Stimulated activated CD8-positive, alpha-beta memory T cell treated with anti-CD3 and anti-CD28 coated beads, Interleukin-15, amount 100 ng/mL, for 48 hours (primary cell): ENCODE measurements at places on chromosomes 5 and 9.

GRCh38 chr5:81140441-81140840, 92.7 kb upstream of the CKMT2 start:
- DNase-seq = no peak

- DNase-seq = no peak
Measured at GRCh38 chr9:99226054-99226453, 4.0 kb downstream of the SEC61B start.

DNA sequence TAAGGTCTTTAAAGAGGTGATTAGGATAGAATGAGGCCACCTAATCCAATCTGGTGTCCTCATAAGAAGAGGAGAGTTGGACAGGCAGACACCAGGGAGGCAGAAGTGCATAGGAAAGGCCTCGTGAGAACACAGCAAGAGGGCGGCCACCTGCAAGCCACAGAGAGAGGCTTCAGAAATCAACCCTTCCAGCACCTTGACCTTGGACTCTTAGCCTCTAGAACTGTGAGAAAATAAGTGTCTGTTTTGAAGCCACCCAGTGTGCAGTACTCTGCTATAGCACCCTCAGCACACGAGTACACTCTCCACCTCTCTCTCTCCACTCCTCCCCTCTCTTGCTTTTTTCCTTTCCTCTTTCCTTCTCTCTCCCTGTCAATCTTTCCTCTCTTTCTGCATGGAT, 26.8 kb downstream of the NIPAL4 start:
- DNase-seq = no peak

DNA sequence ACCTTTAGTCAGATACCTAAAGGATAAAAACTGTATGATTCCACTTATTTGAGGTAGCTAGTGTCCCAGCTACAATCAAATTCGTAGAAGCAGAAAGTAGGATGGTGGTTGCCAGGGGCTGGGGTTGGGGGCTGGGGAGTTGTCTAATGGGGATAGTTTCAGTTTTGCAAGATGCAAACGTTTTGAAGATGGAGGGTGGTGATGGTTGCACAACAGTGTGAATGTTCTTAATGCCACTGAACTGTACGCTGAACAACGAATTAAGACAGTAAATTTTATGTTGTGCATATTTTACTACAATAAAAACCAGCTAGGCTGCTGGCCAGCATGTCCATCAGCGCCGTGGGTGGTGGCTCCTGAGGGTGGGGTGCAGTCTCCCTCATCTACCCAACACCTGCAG, 137.8 kb downstream of the GADD45G start:
- no peak for DNase-seq

DNA sequence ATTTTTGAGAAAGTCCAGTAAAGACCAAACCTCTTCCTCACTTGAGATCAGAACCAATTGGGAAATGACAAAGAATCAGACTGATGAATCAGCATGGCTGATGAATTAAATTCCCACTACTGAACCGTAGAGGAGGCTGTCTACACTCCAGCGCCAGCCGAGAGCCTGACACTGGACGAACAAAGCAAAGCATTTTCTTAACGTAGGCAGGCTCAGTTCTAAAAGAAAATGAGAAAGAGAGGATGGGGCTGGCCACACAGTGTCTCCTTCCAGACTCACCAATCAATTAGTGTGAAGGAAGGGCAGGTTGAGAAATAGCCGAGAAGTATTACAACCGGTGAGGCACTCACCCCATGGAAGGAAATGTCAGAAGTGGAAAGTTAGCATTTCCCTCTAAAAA, 49.4 kb downstream of the ITGA1 start:
- DNase-seq = no peak

DNA sequence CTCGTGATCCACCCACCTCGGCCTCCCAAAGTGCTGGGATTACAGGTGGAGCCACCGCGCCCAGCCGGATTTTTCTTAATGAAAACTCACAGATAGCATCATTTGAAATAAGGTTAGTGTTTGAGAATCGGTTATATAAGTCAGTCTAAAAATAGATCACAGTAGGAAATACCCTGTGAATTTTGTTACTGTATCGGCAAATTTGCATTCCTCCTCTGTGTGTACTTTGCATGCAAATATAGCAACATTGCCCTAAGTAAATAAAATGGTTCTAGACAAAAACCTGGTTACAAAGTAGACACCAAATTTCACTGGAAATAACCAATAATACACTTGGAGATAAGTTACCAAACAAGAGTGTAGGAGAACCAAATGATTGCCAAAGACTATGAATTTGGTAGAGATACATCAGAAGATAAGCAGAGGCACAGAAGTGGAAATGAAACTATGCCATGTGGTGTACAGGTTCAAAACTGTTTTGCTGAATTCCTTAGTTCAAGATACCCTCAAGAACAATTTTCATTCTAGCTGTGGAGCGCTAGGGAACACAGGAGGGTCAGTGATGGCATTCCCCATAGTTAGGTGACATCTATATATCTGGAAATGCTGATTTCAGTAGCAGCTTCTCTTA, 58.1 kb downstream of the ICE1 start:
- DNase-seq = no peak

DNA sequence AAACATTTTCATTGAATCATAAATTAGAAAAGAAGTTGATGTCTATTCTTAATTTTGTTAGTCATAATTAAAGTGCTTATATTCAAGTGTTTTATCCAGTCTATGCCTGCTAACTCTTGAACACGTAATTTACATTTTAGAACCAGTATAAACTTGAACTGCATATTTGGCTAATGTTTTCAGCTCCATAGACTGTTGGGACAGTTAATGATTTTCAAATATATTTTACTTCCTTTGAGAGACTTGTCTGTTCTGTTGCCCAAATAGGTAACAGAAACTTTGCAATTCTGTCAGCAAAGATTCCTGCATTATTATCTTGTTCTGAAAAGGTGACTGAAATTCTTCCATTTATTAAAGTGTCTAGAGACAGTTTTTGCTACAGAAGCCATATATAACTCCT, 7.8 kb downstream of the ITGA2 start:
- no peak for DNase-seq

- DNase-seq = no peak
Measured at GRCh38 chr5:139481580-139482049, 943 bp downstream of the STING1 start.

DNA sequence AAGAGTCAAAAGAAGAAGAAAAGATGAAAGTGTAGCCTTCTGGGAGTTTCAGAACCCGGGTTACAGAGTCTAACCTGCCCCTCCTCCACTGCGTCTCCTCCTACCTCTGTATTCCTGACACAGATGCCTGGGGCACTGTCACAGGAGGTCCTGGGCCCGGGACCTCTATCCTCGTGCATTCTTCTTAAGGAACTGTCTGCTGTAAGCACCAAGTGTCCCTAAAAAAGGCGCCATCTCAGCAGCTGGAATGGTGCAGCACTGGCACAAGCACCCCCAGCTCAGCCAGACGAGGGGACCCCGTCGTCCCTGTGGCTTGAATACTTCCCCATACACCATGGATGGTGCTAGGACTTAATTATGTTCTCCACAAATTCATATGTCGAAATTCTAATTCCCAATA, 35.8 kb upstream of the MVB12B start:
- no peak for DNase-seq

DNA sequence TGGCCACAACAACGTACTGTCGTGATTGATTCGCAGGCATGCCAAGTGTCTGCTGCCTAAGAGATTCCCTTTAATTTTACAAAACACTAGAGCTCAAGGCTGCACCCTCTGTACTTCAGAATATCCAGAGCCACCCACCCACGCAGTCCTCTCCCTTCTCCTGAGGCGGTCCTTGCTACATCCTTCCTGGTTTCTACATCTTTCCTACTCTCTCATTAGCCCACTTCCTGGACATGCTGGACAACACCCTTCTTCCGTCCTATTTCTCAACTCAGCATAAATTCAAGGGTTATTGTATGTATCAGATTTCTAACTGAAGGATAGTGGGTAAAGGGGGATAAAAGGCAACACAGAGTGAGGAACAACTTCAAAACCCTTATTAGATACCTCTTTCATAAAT, 148.4 kb upstream of the MAP3K1 start:
- DNase-seq = no peak

DNA sequence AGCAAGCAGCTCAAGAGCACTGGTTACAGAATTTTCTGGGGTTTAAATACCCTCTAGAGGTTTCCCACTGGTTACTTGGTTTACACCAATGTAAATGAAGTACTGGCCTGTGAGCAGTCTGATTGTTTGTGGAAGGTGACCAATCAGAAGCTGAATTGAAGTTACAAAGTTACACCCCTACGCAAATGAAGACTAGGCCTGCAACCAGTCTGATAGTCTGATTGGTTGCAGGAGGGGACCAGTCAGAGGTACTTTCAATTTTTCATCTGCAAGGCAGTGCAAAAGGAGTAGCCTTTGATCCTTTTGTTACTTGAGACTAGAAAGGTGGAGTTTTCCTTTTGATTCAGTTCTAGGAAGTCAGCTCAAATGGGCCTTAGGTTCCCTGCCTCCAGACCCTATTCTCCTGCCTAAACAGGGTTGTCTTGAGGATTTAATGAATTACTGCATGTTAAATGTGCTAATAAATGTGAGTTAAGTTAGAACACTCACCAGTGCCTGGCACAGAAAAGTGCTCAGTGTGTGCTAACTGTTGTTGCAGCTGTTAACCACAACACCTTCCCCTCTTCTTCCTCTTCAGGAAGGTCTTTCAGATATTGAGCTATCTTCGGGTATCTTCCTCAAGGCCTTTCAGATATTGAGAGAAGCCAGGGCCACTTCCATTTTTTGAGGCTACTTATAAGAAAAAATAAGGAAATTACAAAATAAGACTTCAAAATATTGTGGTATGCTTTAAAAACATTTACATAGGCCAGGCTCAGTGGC, 32.1 kb upstream of the CLINT1 start:
- DNase-seq = no peak

DNA sequence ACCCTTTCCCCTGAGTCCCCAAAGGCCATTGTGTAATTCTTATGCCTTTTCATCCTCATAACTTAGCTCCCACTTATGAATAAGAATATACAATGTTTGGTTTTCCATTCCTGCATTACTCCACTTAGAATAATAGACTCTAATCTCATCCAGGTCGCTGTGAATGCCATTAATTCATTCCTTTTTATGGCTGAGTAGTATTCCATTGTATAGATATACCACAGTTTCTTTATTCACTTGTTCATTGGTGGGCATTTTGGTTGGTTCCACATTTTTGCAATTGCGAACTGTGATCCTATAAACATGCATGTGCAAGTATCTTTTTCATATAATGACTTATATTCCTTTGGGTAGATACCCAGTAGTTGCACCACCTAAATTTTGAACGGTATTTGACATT, 101.5 kb downstream of the SEMA5A start:
- no peak for DNase-seq

DNA sequence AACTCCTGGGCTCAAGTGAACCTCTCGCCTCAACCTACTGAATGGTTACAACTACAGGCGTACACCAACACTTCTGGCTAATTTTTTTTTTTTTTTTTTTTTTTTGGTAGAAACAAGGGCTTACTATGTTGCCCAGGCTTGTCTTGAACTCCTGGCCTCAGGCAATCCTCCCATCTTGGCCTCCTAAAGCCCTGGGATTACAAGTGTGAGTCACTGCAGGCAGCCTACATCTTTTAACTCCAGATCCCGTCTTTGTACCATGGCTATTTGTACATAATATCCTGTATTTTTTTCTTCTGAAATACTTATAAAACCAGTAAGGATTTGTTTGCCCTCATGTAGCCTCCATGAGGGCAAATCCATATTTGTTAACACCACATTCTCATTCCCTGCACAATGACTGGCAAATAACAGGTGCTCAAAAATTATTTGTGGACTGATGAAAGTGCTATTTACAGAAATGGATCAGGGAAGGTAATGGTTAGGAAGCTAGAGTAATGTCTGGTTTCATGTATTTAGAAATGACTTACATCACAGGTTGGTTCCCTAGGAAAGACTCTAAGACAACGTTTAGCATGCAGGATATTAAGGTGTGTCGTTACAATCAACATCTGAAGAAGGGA, 51.9 kb upstream of the POU5F2 start:
- no peak for DNase-seq

DNA sequence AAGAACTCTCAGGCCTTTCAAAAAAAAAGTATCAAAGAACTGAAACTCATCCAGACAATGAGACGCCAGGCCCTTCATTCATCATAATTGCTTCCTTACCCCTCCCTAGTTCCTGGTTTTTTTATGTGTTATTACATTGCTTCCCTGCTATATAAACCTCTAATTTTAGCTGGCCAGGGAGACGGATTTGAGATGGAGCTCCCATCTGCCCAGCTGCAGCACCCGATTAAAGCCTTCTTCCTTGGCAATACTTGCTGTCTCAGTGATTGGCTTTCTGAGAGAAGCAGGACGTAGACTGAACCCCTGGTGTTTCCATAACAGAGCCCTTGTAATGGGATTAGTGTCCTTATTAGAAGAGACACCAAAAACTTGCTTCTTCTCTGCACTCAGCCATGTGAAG, 62.4 kb downstream of the BARX1 start:
- DNase-seq = no peak
